Glomerular endothelial cell (primary cell): ENCODE measurements at places on chromosomes 16 and 17. TPM values are rescaled to one million over a fixed set of nuclear protein-coding genes. Genes with fewer than 3 reads are reported as not detected.

DNA sequence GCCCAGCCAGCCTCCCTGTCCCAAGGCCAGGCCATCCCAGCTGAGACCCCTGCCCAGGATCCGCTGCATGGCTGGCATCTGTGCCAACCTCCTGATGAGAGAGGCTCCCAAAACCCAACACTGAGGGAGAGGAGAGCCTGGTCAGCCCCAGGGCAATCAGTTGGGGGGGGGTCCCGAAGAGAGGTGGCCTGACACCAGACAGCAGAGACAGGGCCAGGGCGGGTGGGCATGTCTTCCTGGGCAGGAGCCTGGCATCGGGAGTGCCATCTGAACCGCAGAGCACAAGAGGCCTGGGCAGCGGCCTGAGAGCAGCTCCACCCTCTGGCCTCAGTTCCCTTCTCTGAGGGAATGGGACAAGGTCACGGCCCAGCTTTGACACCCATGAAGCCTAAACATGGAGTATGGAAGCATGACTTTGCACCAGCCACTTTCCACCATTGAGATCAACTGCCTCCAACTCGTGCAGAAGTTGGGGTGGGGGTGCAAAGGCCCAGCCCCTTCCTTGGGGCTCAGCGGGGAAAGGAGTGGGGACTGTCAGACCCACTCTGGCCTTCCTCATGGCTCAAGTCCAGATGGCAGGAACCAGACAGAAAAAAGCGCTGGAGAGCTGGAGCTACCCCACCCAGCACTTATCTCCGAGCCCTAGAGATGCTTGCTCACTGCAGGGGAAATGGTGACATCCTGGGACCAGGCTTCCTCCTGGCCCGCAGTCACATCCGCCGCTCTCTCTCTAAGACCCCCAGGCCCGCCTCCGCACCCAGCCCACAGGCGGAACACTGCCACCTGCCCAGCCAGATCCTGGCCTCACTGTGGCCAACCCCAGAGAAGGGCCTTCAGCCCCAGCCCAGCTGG, 9.7 kb downstream of the RHBDF2 start:
- DNase-seq: no peak

DNA sequence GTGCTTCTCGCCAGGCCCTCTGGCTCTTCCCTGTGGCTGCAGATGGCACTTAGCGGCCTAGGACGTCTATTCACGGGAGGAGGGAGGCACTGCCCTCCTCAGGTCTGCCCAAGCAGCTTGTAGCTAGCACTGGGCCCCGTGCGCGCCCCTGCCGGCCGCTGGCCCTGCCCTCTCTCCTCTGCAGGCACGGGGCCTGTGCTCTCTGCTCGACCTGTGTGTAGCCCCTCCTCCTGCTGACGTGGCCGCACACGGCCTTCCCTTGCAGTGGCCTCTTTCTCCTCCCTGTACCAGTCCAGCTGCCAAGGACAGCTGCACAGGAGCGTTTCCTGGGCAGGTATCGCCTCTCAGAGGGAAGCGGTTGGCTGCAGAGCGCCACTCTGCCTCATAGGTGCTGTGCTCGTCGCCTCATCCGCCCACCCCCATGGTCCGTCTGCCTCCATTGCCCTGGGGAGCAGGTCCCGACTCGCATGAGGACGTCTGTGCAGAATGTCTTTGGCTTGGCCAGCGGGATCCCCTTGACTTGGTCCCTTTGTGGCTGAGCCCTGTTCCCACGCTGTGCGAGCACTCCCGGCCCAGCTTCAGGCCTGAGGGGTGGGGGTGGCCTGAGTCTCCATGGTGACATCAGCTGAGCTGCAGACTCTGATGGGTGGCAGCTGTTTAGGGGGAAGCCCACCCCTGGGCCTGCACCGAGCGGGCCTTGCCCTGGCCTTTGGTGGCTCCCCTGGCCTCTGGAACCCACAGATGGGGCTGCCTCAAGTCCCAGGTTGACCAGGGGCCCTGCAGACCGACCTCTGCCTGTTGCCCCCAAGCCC, 34.6 kb downstream of the TSC2 start:
- DNase-seq: no peak

DNA sequence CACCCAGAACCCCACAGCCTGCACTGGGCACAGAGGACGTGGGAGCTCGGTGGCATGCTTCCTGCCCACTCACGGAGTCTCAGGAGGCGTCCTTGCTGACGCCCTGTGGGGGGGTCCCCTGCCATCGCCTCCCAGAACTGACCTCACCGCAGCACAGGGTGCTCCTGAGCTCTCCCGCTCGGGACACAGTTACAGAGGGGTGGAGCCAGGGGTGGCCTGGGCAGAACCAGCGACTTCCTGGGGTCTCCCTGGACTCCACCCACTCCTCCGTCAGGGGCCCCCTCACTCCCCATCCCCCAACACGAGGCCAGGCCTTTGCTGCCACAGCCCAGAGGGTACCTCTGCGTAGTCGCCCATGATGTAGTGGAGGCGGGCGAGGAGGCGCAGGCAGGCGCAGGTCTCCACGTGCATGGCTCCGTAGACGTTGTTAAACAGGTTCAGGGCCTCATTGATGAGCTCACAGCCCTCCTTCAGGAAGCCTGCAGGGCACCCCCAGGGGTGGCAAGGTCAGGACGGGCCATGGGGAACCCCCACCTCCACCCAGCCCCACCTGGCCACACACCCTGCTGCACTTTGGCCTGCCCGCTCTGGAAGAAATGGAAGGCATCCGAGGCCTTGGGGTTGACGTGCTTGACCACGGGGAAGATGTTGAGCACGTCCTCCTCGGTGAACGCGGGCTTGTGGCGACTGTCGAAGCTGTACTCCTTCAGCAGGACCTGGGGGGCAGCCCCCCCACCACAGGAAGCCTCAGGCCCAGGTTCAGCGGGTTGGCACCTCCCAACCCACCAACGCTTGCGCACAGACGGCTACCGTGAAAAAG, 17.8 kb downstream of the CLUH start:
- DNase-seq: no peak

DNA sequence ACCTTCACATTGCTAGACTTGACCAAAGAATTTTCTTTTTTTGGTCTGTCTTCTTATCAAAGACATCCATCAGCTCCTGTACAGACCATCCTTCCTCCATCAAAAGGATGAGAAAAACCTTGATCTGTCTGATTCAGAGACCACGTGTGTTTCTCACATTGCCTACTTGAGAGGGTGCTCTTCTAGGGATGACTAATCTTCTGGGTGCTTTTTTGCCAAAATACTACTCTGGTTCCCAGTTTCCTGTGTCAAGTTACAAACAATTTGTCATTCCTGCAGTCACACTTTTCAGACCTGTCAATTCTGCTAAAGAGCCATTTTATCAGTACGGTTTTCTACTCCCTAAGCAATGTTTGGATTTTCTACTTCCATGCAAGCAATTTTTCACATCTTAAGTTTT, 492.2 kb downstream of the CDH11 start:
- no peak for DNase-seq

DNA sequence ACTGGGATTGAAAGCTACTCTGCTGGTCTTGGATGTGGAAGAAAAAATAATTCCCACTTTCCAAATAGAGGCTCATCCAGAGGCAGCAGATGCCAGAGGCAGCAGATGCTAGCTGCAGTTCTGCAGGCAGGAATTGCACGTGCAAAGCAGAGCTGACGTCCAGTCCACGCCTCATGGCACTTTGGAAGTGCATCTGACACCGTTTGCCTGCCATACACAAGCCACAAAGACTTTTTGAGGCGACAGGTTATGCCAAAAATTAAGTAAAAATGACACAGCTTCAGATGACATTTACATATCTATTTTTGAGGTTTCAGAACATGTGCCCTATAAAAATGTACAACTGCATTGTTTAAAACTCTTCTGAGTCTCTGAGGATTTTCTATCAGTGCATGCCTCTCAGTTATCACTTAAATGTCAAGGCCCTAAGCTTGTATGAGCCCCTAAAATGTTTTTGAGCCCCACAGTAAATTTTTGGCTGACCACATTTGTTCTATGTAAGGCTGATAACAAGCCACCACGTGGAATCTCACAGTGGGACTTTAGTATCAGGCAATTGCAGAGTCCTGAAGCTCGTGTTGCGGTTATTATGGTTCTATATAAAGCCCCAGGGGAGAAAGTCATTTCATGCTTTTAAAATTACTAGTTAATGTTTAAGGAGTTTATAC, 239.2 kb downstream of the PRKCA start:
- no peak for DNase-seq

DNA sequence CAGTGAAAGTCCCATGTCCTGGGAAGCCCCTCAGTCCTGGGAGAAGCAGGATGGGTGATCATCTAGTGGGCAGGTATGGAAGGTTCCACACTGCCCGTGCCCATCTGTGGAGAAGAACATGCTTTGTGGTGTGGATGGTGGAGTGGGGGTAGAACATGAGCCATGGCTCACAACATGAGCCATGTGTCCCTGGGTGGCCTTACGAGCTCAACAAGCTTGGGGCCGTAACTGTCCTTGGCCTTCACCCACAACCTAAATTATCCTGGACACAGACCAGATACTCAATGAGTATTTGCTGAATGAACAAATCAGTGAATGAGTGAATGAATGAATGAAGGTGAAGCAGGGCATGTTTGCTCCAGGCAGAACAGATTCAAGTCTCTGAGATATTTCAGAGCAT, 13.5 kb downstream of the SOX8 start:
- no peak for DNase-seq

Gene C17orf67
- total RNA-seq: 1.2 and 4.4 TPM in 2 replicates

DNA sequence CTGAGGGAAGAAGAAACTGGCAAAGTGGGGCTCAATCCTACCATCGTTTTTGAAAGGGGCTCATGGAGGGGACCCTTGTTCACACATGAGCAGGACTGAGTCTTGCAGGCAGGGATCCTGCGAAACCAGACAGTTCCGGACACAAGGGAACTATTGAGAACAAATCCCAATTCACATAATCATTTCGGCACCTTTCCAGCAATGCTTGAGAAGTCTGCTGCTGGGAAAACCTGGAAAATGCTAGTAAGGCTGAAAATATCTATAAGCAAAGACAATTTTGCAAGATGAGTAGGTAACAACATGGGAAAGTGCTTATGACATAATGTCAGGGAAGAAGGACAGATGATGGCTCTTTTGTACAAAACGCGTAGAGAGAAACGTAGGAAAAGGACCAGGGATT, 52.1 kb upstream of the BPTF start:
- no peak for DNase-seq

Gene MAPK7
- 24.9 and 36.8 TPM in 2 replicates for total RNA-seq

Gene PDE6G
- 2.7 and 3.2 TPM in 2 replicates for total RNA-seq
